ENCODE measurements at places on chromosomes 1 and 21. TPM values are rescaled to one million over a fixed set of nuclear protein-coding genes. Genes with fewer than 3 reads are reported as not detected.

GRCh38 chr1:33392206-33392605 is 38.7 kb downstream of the PHC2 start:
- no peak for DNase-seq

C8A gene
- polyA plus RNA-seq, result not detected

- no peak for DNase-seq
Observed at GRCh38 chr1:21295002-21295401, 4.7 kb upstream of the ECE1 start.

GRCh38 chr1:40981691-40982448 is 2.4 kb downstream of the CTPS1 start:
- no peak for DNase-seq

DNA sequence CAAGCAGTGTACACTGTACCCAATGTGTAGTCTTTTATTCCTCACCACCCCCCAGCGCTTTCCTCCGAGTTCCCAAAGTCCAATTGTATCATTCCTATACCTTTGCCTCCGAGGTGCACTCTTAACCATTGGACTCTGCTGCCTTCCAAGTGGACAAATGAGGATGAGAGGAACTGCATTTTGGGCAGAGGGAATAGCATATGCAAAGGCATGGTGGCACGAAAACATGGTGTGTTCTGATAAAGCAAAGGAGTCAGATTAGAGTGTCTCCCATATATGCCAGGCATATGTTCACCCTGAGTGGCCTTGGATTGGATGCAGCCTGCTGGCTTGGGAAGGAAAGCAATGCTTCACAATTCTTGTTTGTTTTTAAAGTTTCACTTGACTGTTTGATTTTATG is 25.5 kb downstream of the FGGY start:
- DNase-seq, result no peak

- DNase-seq, result no peak
Observed at GRCh38 chr1:173798078-173798477, 26.4 kb upstream of the DARS2 start.

C21orf58 gene
- 5.1 TPM for polyA plus RNA-seq

DNA sequence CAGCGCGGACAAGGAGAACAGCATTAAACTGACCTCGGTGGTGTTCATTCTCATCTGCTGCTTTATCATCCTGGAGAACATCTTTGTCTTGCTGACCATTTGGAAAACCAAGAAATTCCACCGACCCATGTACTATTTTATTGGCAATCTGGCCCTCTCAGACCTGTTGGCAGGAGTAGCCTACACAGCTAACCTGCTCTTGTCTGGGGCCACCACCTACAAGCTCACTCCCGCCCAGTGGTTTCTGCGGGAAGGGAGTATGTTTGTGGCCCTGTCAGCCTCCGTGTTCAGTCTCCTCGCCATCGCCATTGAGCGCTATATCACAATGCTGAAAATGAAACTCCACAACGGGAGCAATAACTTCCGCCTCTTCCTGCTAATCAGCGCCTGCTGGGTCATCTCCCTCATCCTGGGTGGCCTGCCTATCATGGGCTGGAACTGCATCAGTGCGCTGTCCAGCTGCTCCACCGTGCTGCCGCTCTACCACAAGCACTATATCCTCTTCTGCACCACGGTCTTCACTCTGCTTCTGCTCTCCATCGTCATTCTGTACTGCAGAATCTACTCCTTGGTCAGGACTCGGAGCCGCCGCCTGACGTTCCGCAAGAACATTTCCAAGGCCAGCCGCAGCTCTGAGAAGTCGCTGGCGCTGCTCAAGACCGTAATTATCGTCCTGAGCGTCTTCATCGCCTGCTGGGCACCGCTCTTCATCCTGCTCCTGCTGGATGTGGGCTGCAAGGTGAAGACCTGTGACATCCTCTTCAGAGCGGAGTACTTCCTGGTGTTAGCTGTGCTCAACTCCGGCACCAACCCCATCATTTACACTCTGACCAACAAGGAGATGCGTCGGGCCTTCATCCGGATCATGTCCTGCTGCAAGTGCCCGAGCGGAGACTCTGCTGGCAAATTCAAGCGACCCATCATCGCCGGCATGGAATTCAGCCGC is 2.5 kb downstream of the S1PR1 start:
- no peak for DNase-seq

GFI1 gene
- 0.33 TPM for polyA plus RNA-seq

DNA sequence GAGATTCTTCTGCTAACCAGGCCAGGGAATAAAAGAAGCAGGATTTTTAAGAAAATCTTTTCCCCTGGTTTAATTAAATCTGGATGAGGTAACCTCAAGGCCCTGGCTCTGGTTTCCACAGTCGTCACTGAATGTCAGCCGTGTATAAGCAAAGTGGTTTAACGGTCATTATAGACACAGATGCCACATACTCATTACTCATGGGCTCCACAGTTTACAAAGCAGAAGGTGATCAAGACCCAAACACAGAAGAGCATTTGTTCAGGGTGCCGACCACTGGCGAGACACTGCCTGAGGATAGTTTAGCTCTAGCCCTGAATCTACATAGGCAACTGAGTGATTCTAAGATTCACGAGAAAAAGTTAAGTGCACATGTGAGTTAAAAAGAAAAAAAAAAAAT is 27.8 kb upstream of the RAP1GAP start:
- DNase-seq, result no peak

DNA sequence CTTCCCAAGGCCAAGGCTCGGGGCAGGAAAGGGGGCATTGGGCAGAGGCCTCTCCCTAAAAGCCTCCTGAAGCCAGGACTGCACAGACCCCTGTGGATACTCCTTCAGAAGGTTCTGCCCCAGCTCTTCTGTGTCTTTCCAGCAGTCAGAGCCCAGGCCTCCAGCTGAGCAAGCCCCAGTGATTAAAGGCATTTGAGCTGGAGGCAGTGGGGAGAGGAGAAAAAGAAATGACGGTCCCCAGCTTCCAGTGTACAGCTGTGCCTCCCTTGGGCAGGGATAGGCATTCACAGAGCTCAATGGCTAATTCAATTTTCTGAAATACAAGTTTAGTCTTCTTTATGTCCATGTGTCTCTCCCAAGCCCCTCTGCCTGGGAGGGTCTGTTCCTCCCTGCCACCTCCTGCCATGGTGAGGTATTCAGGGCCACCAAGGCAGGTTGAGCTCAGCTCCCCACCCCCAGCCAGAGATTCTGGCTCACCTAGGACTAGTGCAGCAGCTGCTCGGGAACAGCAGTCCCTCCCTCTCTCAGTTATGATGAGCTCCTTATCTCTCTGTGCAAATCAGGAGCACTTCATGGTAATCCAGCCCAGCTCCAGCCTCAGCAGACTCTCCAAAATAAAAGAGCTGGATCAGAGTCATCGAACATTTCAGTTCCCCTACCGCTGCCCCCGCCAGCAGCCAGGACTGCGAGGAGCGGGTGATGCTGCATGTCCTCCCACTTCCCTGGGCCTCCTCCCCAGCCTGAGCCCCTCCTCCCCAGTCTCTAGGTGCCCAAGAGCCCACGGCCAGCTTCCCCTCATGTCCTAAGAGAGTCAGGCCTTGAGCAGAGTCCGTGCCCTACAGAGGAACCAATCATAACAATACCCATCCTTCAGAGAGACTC is 208.4 kb upstream of the ZC3H12A start:
- DNase-seq, result no peak

OLIG2 gene
- not detected for polyA plus RNA-seq

DNA sequence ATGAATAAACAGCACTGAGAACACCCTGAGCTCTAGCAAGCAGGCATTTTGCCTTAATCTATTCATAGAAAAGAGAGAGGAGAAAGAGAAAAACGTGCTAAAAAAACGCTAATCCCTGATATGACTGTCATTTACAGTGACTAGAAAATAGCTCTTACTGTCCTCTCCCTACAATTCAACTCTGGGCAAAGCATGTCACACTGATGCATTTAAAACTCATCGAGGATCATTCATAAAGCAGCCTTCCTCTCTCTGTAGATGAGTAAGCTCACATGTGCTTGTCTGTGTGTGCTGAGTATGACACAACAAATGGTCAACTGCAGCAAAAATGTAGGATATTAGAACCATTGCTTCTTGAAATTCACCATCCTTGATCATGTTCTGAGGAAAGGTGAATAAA is 109.0 kb downstream of the SGIP1 start:
- no peak for DNase-seq

DNA sequence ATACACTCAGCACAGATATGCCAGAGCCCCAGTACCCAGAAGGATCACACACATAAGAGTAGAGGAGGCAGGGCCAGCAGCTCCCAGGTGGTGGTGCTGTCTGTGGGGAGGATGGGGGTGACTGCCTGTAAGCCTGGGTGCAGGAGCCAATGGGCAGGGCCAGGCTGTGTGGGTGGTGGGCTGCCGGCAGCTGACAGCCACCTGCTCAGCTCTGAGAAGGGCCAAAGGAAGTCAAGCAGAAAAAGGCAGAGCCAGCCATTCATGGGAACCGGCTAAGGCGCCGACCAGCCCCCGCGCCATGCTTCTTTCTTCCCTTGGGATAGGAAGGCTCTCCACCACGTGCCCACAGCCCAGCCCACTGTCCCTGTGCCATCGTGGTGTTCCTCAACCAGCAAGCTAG is 14.1 kb downstream of the PIK3C2B start:
- DNase-seq, result no peak

GRCh38 chr1:151369302-151369610 is 3.2 kb downstream of the SELENBP1 start:
- DNase-seq, result no peak

DNA sequence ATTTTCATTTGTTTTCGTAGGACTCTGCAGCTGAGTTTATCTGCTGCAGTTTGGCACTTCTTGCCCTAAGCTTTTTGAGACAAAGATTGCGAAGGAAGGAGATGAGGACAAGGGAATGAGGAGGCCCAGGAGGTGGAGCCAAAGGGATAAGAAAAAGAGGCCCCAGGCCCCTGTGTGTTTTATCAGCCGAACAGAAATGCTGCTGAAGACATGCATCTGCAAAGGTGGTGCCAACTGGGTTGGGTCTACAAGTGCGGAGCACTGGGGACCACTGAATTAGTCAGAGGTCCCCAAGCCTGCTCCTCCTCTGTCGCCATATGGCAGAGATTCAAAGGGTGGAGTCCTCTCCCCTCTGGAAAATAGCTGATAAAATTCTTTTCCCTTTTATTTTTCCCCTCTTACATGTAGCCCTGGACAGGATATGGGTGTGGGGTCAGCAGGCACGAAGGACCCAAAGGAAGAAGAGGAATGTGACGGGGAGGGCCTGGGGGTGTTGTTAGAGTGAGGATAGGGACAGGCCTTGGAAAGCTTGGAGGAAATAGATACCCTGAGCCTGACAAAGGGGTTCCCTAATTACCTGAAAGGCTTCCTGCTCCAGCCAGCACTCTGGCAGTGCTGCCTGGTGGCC is 2.7 kb downstream of the CD34 start:
- no peak for DNase-seq
